Fibroblast of gingiva (primary cell): ENCODE measurements at places on chromosomes 2 and 18.

- no peak for DNase-seq
Measured at GRCh38 chr2:116949249-116949648, 865.2 kb upstream of the DDX18 start.

GRCh38 chr18:77087393-77088141 lies 45.0 kb downstream of the MBP start:
- DNase-seq: peak; percentile 22

DNA sequence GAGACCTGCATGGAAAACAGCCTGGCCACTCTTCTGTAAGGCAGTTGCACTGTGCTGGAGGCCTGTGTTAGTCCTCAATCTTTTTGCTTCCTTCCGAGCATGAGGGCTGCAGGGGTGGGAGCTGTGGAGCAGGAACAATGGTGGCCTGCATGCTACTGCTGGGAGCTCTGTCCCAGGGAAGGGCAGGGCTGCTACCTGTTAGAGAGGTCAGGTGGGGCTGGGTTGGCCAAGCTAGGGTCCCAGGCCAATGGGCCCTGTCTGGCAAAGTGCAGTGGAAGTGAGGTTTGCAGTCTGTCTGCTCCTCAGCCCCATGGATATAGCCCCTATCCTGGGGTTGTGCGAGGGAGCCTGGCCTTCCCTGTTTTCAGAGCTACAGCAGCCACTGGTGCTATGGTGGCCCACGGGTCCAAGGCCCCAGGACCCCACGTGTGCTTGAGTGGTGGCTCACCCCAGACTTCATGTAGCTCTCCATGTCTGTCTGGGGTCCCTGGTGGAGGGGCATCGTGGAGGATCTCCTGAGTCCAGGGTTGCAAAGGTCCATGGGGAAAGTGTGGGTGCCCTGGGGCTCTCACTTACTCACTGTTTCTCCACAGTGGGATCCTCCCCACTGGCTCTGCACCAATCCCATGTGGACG lies 1212.6 kb upstream of the NXPH2 start:
- no peak for DNase-seq

GRCh38 chr2:74007711-74008110 lies 23.0 kb downstream of the TET3 start:
- DNase-seq: no peak

DNA sequence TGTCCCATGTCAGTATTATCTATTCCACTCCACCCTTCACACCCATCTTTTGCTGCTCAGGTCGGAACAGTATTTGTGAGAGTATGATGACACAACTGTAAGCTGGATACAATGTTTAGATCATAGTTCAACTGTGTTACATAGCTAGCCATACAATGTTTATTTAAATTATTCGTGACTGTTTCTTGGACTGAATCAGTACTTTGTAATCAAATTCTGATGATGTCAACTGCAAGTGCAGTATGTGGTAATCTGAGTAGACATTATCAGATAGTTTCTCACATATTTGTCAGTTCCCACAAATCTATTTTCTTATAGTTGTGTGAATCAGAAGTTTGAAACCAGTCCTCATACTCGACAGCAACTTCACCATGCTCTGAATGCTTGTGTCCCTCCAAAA lies 177.6 kb downstream of the ZNF407 start:
- peak; percentile 57 for DNase-seq
